NCI-H2081 (cell line): ENCODE measurements at places on chromosomes 4 and X.

DNA sequence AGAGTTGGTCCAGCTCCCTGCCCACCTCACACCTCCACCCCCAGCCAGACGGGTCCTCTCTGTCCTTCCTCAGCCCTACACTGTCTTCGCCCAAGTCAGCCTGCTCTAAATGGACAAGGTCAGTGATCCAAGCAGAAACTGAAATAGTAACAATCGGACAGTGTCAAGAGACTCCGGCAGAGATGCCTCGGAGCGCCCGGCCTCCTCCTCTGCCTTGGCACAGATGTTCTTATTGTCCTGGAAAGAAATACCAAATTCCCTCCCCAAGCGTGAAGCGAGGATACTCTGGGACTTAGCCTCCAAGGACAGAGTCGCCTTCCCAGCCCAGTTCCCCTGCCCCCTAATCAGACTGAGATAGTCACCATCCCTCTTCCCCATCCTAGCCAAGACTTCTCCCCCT, 28.5 kb downstream of the UTP14A start:
- no peak for DNase-seq

DNA sequence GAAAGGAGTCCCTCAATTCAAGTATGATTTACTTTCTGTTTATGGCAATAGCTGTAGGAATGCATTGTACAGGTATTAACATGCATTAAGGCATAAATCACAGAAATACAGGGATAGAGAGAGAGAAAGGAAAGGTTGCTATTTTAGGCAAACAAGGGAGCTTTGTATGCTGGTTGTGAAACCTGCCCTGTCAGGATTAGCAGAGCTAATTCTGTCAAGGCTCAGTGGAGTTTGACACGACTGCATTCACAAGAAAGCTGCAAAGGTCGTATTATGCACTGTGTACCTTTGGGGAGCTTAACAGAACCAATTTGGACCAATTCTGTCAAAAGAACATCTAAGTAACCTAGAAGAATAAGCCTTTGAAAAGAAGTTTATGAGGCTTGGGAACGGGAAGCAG, 239.3 kb downstream of the GRIA2 start:
- no peak for DNase-seq

- DNase-seq = no peak
Observed at GRCh38 chr4:98528882-98529281, 129.5 kb downstream of the TSPAN5 start.

DNA sequence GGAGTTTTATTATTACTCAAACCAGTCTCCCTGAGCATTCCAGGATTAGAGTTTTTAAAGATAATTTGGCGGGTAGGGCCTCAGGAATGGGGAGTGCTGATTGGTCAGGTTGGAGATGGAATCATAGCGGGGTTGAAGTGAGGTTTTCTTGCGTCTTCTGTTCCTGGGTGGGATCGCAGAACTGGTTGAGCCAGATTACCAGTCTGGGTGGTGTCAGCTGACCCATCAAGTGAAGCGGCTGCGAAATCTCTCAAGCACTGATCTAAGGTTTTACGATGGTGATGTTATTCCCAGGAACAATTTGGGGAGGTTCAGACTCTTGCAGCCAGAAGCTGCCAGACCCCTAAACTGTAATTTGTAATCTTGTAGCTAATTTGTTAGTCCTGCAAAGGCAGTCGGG, 25.1 kb upstream of the SETD7 start:
- DNase-seq = no peak

DNA sequence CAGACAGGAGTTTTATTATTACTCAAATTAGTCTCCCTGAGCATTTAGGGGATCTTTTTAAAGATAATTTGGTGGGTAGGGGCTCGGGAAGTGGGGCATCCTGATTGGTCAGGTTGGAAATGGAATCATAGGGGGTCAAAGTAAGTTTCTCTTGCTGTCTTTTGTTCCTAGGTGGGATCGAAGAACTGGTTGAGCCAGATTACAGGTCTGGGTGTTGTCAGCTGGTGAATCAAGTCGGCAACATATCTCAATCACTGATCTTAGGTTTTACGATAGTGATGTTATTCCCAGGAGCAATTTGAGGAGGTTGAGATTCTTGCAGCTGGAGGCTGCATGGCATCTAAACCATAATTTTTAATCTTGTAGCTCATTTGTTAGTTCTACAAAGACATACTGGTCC, 629.5 kb upstream of the AMOT start:
- DNase-seq = no peak

DNA sequence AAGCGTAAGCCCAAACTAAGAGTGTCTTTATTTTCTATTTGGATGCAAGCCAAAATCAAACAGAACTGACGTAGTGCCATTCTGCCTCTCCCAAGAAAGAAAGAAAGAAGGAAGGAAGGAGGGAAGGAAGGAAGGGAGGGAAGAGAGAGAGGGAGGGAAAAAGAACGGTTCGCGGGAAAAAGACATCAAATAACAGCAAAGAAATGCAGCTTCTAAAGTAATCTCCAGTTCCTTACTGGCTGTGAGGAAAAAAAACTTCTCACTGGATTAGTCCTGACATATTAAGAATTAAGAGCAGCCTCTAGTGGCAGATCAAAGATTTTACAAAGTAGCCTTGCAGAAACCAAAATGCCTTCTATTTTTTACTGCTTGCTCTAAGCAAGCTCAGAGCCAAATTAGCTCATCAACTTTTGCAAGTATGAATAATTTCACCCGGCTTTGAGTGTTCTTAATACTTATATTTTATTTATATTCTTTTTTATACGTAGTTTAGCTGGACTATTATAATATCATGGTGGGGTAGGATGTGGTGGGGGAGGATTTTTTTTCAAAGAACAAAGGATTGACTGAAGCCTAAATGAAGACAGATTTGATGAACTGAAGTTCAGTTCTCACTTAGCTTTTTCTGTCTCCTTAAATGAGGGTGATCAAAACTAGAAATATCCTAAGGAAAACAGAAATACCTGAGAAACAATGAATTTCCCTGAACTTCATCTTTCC, 36.6 kb downstream of the PITX2 start:
- no peak for DNase-seq

DNA sequence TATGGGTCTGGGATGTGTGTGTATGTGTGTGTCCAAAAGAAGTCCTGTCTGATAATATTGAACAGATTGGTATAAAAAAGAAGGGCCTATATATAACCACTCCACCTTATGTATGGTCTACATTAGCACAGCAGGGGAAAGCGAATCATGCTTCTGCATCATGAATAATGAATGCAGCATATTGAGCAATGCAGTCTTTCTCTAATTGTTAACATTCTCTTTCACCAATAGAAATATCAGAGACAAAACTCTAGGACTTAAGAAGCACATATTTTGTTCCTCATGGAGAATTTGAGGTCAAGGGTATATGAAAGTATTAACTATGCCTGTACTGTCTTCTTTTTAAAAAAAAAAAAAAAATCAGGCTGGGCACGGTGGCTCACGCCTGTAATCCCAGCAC, 264.3 kb upstream of the NOCT start:
- no peak for DNase-seq

- DNase-seq = no peak
Observed at GRCh38 chrX:150202641-150203247, 160.4 kb upstream of the MAMLD1 start.

GRCh38 chrX:122790376-122791095, 393.5 kb upstream of the GRIA3 start:
- no peak for DNase-seq

- DNase-seq = no peak
Observed at GRCh38 chr4:127445471-127445870, 187.3 kb upstream of the INTU start.

DNA sequence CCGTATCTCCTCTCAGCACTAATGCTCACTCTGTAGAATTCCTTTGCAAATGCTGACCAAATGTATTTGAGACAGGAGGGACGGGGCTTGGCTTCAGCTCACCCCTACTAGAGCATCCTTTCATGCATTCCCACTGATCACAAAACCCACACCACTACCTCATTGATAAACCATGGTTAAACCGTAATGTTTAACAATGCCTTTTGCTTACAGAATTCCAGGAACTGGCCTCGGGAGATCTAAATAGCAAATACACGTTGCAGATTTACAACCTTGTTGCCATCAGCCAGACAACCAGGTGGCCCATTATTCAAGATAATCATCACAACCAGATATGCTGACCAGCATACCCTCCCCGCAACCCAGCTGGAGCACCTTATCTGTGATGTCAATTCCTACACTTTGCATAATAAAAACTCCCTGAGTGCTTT, 391.9 kb downstream of the KCTD8 start:
- peak; percentile 7 for DNase-seq

DNA sequence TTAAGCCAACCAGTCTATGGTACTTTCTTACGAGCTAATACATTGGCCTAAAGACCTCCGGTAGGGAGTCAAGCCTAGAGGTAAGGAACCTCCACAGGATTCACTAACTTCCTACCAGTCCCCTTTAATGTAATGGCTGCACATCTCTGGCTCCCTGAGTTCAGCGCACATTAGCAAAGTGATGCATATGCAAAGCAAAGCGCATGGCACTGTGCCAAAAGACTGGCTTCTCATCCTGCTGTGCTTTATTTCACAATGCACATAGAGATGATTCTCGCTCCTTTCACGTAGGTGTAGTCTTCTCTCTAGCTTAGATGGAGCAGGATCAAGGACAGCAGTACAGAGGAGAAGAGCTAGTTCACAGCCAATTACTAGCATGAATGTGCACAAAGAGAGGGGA, 14.6 kb upstream of the CLTRN start:
- DNase-seq = peak; percentile 8

GRCh38 chr4:172141025-172141424, 327.8 kb downstream of the GALNTL6 start:
- peak; percentile 37 for DNase-seq

DNA sequence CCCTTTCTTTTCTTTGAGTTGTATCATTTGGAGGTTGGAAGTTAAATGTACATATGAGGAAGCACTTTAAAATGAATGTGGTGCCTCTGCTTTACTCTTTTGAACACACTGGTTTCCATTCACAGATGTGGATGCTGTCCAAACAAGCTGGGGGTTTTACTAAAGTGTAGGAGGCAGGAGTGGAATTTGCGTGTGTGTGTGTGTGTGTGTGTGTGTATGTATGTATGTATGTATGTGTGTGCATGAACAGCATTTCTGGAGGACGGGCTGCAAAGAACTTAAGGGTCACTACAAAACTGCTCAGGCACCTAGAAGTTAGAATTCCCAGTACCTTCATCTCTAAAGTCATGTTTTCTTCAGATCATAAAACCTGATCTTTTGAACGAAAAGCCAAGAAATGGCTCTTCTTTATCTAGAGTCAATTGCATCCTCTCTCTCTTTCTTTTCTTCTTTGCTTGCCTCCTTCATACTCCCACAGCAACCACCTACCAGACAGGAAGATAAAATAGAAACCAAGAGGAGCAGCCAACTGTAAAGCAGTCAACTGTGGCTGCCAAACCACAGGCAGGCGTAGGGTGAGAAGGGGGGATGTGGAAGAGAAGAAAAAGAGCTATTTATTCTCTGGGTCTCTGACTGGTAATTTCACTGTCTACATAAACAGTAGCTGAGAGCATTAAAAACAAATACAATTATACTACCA, 177.0 kb upstream of the RASGEF1B start:
- DNase-seq = no peak

DNA sequence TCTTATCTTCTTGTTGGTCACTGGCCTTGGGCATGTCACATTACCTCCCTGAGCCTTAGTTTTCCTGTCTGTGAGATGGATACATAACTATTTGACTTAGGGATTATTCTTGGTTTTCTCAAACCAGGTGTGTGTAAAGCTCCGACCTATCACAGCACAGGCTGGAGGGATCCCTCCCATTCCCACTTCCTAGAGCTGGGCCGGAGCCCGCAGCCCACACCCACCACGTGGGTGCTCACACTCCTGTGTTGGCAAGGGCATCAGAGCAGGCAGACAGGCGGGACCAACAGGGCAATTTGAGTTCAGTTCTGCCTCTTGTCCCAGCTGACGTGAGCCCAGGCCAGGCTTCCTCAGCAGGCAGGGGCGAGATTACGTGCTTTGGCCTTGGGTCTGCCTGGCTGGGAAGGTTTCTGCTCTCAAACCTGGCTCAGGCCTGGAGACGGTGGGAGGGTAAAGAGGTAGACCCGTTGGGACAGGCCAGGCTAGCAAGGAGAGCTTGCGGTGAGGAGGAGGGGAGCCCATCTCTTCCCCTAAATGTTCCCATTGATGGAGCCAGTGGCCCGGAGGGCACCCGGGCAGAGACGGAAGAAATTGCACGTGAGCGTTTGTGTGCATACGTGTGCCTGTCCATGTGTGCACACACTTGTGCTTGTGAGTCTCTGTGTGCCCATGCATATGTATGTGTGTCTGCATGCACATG, 734 bp upstream of the SH3TC1 start:
- DNase-seq = no peak

GRCh38 chr4:14958436-14958835, 43.8 kb upstream of the CPEB2 start:
- DNase-seq = no peak

DNA sequence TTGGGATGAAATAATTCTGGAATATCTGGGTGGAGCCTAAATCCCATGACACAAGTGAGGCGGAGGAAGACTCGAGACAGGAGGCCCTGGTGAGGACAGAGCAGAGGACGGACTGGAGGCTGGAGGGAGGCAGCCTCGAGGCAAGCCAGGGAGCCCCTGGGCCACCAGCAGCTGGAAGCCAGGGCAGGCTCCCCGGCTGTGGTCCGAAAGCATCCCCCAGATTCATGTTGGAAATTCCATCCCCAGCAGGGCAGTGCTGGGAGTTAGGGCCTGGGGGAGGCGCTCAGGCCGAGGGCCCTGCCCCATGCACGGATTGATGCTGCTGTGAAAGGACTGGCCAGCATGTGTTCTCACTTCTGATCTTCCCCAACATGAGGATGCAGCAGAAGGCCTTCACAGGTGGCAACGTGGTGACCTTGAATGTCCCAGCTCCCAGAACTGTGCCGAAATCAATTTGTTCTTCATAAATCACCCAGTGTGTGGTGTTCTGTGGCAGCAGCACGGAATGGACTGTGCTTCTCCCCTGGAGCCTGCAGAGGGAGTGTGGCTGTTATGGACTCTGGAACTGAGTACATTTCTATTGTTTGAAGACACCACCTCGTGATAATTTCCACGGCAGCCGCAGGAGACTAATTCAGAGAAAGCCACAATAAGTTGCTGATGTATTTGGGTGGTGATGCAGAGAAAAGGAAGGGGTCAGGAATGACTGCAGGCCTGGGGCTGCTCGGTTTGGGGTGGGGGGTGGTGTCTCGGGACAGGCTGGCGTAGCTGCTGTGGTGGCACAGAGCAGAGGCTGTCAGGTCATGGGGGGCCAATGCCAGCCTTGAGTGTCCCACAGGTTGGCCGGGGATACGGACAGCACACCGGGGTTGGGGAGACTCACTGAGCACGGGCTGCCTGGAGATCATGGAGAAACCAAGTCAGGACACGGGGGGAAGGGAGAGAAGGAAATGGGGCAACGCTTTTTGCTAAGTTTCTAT, 56.9 kb downstream of the PCGF3 start:
- DNase-seq = peak; percentile 19

- DNase-seq = no peak
Observed at GRCh38 chr4:73944061-73944875, 37.6 kb downstream of the PF4 start.

DNA sequence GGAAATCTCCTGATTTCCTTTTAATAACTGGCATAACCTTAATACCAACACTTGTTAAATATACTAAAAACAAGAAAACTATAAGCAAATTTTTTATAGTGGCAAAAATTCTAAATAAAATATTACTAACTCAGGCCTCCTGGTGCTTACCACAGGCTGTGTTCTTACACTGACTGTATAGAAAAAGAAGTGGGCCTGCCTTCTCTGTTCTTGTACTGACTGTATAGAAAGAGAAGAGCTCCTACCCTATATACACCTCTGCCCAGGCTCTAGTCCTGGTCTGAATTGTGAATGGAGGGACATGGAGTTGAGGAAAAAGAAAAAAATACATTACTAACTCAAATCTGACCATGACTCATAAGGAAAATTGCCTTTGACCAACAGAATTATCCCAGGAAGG, 7.5 kb downstream of the ZNF41 start:
- no peak for DNase-seq
